CMK (cell line): ENCODE measurements at places on chromosomes 5 and 9.

DNA sequence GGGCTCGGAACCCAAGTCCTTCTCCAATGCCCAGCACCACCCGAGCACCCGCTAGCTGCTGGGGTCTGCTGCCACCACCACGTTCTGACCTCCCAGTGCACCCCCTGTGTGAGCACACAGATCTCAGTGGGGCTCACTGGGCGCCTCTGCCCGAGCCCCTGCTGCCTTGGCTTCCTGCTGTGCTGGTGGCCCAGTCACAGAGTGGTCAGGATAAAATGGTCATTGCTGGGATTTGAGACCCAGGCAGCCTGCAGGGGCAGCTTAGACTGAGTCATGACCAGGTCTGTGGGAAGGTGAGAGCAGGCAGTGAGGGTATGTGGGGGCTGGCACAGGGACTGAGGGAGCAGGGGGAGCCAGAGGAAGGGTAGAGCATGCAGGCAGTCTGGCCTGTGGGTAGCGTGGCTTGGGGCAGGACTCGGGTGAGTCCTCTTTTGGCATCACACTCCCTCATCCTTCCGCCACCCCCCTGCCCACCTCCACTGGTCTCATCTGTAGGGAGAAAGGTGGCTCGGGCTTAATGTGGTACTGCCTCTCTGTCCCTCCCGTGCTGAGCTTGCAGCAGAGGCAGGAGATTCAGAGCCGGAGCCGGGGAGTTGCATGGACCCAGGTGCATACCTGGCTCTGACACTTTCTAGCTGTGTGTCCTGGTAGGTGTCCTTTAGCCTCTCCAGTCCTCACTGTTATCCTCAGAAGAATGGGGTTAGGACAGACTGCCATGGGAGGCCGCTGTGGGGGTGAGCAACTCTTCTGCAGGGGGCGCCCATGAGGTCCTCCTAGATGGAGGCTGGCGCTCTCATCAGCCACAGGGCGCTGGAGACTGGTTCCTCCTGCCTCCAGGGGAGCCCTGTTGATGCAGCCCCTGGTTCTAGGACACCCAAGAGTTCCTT lies 32.1 kb downstream of the USP20 start:
- DNase-seq = no peak

GRCh38 chr9:70607926-70608325 lies 193.5 kb upstream of the KLF9 start:
- DNase-seq = no peak

DNA sequence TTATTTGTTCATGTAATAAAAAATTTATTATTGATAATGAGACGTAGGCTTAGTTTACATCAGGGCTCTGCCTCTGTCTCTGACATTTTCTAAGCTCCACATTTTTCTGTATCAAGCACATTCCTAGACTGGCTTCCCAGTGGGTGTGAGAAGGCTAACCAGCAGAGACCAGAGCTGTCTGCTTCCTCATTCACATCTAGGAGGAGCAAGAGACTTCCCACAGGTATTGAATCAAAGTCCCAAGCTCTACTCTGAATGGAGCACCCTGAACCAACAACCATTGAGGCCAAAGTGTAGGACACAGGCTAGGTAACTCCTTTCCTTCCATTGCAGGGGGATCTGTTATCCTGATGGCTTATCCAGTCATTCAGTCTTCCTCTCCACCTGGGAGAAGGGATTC lies 72.4 kb downstream of the PARP8 start:
- no peak for DNase-seq

GRCh38 chr5:59790776-59791475 lies 102.6 kb downstream of the PDE4D start:
- no peak for DNase-seq
